ENCODE measurements at places on chromosomes 4 and X.
A peak's percentile ranks its signal among the peaks of the same experiment; 100 is the strongest.

DNA sequence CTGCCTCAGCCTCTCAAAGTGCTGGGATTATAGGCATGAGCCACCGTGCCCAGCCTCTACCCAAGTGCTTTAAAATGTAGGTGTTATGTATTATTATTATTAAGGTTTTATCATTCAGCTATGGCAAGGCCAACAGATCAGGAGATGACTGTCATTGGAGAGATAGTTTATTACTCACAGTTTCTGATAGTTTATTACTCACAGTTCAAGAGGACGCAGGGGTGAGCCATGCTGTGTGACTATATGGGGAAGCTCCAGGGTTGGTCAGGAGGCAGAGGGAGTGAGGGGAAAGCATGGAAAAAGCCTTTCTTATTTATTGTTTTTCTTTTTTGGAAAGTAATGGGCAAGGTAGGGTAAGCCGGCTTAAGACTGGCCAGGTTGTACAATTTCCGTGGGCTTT is 25.4 kb upstream of the ARSD start:
- DNase-seq = no peak

DNA sequence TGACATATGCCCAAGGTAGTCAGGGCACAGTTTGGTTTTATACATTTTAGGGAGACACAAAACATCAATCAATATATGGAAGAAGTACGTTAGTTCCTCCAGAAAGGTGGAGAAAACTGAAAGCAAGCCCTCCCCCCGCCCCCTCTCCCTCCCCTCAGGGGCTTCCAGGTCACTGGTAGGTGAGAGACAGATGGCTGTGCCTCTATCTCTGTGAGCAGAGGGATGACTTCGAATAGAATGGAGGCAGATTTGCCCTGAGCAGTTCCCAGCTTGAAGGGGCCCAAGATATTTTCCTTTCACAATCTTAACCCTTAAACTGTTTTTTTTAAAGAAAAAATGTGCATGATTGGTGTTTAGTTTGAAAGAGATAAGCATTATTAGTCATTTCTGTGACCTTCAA is 114.0 kb downstream of the PCDH10 start:
- DNase-seq = no peak

DNA sequence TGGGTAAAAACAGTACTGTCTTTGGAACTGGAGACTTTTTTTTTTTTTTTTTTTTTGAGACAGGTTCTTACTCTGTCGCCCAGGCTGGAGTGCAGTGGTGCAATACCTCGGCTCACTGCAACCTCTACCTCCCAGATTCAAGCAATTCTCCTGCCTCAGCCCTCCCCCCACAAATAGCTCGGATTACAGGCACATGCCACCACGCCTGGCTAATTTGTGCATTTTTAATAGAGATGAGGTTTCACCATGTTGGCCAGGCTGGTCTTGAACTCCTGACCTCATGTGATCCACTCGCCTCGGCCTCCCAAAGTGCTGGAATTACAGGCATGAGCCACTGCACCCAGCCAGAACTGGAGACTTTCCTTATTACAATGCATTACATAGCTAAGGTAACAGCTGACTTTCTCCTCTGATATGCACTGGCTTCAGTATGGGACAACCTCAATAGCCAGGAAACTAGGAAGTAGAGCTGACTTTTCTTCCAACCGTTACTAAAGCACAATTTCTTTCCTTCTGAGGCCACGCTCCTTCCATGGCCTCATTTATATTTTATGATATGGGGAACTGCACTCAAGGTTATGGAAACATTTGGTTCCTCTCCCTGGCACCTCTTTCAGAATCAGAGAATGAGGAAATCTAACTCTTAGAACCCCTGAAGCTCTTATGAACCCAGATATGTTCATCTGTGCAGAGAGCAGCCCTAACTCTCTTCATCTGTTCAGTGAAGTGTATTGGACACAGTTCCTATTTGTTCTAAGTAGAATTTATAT is 53.5 kb upstream of the FAM9B start:
- no peak for DNase-seq

DNA sequence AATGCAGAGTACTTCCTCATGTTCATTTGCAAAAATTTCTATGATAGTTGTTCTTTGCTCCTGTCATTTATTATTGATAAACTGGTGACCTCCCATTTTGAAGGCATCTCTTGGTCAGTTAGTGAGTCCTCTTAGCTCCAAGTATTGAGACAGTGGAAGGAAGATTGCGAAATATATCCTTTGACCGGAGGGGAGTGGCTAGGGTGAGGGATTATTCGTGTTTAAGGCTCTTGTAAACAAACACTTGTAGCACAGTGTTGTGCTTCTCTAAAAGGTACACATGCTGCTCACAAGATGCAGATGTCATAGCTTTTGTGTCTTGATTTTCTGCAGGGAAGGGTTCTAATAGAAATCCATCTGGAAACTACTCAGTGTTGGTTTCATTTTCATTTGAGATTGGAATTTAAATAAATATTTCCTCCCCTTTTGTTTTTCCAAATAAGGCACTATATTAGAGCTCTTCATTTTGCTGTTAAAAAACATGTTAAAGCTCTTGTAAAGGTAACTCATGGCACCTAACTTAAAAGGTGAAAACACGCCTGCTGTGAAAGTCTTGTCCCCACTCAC is 21.8 kb downstream of the TXLNG start:
- peak; percentile 30 for DNase-seq

DNA sequence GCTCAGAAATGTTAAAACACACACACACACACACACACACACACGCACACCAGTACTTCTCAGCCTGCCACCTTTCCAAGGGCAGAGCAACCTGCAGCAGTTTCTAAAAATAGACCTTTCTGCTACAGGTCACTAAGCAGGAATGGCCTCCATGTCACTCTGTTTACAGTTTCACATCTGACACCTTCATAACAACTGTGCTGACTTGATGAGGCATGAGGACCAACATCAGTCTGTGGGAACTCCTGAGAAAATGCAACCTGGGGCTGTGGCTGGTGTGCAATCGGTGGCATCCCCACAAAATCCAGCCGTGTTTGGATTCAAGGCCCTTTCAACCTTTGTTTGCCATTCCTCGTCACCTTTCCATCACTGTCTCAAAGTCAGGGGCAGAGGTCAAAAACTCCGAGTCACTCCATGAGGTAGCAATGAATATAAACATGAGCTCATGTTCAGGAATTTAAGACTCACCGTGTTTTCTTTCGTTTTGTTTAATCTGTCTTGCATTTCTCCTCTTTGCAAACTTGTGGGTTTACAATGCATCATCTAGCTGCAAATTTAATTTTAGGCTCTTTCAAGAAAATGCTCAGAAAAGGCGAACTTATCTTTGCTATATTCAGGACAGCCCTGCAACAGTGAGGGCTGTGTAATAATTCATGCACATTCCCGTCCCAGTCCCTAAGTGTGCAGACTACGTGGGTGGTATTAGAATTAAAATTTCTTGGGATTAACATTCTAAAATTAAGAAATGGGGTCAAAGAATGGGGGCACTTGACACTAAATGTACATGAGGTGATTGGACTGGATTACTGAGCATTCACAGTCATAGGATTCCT is 135.3 kb downstream of the SHROOM3 start:
- no peak for DNase-seq

GRCh38 chr4:141004823-141005222 is 128.4 kb downstream of the RNF150 start:
- DNase-seq = no peak

GRCh38 chrX:12975991-12976558 is 1.2 kb downstream of the TMSB4X start:
- DNase-seq = peak; percentile 40

DNA sequence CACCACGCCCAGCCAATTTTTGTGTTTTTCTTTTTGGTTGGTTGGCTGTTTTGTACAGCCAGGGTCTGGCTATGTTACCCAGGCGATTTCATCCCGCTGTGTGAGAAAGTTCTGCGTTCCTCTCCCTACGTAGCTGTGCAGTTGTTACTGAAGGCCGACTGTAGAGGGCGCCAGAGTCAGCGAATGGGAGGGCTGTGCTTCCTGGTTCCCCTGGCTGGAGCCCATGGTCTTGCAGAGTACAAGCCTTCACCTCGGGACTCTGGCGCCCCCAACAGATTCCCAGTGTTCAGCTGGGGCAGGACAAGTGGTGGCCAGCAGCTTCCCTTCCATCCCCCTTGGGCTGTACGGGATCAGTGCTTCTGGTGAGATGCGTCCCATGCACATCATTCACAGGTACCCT is 5.6 kb upstream of the CT45A1 start:
- peak; percentile 27 for DNase-seq

DNA sequence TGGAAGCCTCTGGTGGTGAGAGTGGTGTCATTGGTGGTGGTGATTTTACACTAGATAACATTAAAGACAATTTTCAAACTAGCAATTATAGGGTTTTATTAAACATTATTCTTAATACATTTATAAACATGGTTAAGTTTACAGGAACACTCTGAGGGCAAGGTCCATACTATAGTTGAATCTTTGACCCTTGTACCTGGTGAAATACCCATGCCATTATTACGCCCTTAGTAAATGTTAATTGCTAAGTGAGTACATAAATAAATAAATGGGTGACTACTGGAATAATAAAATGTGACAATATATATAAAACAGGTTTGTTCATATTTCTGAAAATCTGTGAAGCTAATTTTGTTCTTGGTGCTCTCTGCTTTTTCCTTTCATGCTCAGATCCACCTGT is 13.6 kb upstream of the CLNK start:
- DNase-seq = no peak

- DNase-seq = no peak
Measured at GRCh38 chr4:81256059-81256970, 41.3 kb upstream of the PRKG2 start.

- DNase-seq = peak; percentile 15
Measured at GRCh38 chr4:100311181-100311580, 120.9 kb upstream of the DDIT4L start.

- no peak for DNase-seq
Measured at GRCh38 chr4:34250562-34250961, 1993.8 kb downstream of the ARAP2 start.

- no peak for DNase-seq
Measured at GRCh38 chr4:37845201-37845600, 18.7 kb downstream of the PGM2 start.

DNA sequence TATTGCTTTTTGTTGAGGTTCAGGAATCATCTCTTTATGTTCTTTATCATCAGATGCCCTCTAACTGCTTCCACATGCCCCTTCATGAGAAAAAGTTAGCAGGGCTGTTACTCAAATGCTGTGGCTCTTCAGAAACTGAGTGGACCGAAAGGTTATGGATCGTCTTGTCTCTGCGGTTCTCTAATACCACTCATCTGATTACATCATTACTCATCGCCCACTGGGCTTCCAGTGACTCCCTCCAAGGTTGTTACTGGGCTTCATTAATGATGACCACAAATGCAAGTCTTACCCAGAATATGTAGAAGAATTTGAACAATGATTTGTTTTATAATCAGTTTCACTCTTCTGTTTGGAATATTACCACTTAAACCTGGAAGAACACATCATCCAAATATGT is 67.7 kb downstream of the RWDD4 start:
- DNase-seq = no peak

- DNase-seq = no peak
Measured at GRCh38 chrX:5681159-5681558, 547.5 kb downstream of the NLGN4X start.

DNA sequence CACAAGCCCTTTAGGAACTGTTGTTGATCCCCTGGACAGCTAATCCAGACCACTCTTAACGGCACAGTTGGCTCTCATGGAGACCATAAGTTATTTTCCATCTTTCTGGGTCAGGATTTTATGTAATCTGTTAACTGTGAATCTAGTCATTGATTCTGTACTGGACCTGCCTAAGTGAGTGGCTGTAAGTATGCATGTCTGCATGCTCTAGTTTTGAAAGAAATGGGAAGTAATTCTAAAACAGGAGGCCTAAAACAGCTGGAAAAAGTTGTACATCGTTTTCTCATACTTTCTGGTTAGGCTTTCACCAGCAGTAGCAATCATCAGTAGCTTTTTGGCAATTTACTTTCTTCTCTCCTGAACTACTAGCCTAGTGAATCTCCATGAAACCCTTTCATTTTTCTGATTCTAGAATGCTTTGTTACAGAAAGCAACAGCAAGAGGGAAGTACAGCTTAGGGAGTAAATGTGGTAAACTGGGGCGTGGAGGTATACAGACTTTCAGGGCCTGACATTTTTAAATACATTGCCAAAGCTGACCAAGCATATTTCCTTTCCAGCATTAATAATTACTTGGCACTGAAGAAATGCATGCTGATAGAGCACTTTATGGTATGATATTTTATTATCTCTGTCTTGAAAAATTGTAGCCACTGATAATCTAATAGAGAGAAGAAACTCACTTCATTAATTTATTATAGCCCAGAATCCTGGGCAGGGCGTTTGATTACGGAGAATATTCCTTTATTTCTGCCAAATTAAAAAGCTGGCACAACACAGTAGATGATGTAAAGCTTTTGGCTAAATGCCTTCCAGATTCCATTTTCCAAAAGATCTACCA is 202.7 kb downstream of the BANK1 start:
- DNase-seq = no peak
